ENCODE measurements at places on chromosomes 13 and 19.

GRCh38 chr19:5806133-5806489 is 1.2 kb downstream of the NRTN start:
- DNase-seq = no peak

DNA sequence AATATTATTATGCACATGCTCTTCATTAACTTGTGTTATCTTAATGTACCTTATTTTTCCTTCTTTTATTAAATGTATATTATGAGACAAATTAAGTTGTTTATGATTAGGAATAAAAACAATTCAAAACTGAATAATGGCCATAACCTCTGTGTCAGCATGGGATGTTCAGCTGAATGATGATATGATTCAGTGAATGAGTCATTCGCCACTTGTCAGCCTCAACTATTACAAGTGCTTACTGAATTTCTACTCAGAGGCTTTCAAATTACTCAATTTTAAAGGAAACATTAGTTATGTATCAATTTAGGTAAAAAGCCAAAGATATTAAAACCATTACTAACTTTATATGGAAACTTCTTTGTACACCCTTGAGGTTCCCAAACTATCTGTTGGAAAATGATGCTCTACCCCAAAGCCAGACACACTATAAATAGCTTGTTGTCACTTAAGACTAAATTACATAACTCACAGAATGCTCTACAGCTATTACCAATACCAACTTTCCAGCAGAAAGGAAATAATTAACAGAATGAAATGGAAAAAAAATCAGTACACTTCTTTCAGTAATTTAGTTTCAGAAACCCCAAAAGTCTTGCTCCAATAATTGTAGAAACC is 14.4 kb downstream of the LIG4 start:
- no peak for DNase-seq

DNA sequence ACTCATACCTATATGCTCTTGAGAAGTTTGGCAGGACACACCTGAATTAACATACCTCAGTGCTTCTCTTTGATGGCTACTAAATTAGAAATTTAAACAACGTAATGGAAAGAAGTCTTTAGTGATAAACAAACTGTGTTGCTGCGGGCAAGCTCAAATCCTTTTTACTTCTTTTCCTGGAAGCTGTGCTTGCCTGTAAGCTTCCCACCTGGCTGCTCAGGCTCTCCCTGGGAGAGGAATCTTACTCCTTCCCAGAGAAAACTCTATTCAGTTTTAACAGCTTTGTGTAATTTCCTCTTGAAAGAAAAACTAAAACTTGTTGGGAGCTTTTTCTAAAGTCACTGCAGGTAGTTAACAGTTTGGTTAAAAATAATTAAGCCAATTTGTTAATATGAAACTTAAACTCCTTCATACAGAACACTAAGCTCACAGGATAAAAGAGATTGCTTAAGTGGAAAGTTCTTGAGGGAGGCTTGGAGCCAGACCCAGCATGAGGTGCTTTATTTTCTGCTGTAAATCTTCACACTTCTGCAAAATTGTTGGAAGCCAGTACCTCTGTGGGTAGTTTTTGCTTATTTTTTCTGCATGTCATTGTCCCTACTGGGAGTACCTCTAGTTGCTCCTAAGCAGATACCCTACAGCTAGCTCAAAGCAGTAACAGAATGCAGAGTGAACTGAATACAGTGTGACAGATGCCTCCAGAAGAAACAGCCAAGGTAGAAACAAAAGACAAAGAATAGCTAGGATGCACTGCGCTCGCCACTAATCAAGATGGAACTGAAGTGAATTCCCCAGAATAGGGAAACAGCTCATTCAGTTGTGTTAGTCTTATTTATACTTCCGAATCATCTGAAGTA is 1253.0 kb downstream of the PCDH17 start:
- DNase-seq = no peak

GRCh38 chr13:22776394-22777186 is 404.2 kb upstream of the SGCG start:
- no peak for DNase-seq

- no peak for DNase-seq
These were observed 460.6 kb downstream of the FOXO1 start for GRCh38 chr13:40205771-40206240.

GRCh38 chr13:73933795-73934194 is 200.4 kb downstream of the KLF12 start:
- DNase-seq = no peak

- no peak for DNase-seq
These were observed 16.9 kb downstream of the GADD45B start for GRCh38 chr19:2492870-2493269.

DNA sequence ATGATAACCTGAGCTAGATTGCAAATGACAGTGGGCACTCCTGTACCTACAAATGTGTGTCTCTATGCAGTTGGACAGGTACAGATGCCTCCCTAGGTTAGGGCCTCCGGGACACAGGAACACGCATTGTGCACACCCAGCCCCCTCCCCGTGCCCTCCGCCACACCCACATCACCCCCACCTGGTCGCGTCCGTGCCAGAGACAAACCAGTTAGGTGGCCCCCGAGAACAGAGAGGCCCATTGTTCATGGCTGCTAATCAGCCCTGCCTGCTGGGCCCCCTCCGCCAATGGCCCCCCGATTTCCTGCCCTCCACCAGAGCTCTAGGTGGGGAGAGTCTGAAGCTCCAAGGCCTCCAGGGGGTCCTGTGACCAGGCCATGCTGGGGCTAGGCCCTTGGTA is 13.7 kb downstream of the NRTN start:
- DNase-seq = no peak

DNA sequence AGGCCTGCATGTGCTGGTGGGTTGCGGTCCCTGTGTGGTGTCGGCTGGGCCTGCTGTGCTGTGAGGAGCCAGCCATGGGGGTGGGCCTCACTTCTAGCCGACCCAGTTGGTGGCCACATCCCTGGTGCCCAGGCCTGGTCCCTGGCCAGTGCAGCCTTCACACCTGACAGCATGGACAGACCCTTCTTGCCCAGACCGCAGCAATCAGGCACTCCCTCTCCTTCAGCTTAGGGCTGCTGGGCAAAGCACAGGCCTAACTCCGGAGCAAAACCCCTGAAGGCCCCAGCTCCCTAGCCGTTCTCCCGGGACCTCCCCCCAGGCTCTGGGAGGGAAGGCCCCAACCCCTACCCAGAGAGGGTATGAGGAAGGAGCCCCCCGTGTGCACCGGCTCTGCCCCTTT is 6.6 kb upstream of the MCF2L start:
- DNase-seq = no peak

DNA sequence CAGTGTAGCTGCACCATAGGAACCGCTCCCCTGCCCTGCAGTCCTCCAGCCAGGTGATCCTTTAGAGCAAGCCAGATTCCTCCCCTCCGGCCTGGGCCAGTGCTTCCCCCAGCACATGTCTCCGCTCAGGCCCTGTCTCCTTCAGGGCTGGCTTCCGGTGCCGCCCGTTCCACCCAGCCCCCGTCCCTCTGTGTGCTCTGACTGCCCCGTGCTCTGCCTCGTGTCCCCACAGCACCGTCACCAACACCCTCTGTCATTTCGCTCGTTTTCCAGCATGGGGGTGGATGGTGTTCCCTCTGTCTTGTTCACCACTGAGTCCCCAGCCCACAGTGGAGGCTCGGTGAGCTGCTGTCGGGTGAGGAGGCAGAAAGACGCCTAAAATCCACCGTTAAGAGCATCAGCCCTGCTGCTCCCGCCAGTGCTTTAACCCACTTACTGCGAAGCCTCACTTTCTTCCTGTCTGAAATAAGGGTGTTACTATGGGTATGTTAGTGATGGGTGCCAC is 54.5 kb downstream of the TSSK6 start:
- no peak for DNase-seq

- DNase-seq = no peak
These were observed 4.6 kb upstream of the PRKCG start for GRCh38 chr19:53877361-53877766.

GRCh38 chr13:87798536-87798935 is 127.4 kb downstream of the SLITRK5 start:
- no peak for DNase-seq

GRCh38 chr19:56866538-56866937 is 26.0 kb upstream of the PEG3 start:
- no peak for DNase-seq

- no peak for DNase-seq
These were observed 9.5 kb downstream of the PPP5C start for GRCh38 chr19:46356149-46357055.

GRCh38 chr13:70844391-70845108 is 736.3 kb upstream of the KLHL1 start:
- no peak for DNase-seq

DNA sequence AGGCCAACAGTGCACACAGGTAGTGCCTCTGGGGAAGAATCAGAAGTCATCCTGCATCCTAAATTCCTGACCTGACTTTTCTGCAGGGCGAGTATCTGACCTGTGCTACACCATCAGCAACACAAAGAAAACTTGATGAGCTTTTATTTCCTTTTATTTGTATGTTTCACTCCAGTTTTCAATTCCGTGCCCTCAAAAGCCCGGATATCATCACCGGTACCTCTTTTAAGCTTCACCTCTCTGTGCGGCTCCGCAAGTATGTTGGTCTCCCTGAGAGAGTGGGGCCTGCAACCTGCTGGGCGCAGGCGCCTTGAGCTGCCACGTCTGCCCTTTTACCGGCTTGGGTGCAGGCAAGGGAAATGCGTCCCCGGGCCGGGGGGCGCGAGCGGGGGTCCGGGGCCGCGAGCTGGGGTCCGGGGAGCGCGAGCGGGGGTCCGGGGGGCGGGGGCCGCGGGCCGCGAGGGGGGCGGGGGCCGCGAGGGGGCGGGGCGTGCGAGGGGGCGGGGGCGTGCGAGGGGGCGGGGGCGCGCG is 4.3 kb upstream of the DUXA start:
- no peak for DNase-seq

GRCh38 chr19:10637894-10638293 is 12.5 kb downstream of the SLC44A2 start:
- no peak for DNase-seq

DNA sequence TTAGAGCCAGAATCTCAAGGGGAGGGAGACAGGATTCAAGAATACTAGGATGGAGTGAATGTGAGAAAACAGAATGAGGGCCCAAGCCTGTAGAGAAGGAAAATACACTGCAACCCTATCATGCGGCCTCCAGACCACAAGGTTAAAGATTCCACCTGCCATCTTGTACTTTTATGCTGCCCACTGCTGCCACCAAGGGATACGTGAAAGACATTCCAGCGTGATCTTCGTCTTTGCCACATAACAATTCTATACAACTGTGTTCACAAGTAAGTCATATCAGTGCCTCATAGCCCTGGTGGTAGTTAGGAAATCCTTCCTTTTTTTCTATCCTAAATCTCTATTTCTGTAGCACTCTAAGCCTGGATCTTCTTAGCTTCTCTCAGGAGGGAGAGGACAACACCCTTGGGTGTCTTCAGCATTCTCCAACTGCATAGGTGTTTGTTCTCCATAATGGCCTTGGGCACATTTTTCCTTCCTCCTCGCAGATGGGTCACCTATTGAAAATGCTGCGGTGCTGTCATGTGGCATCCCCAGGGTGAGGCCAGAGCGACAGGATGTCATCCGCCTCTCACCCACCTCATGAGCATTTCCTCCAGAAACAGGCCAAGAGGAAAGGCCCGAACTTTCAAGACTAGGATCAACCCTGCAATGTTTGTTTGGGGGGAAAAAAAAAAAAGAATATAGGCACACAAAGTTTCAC is 13.6 kb downstream of the TPT1 start:
- no peak for DNase-seq

- DNase-seq = no peak
These were observed 1793.8 kb upstream of the PCDH20 start for GRCh38 chr13:63209330-63210017.

GRCh38 chr19:43662487-43662886 is 7.5 kb downstream of the PLAUR start:
- DNase-seq = no peak

DNA sequence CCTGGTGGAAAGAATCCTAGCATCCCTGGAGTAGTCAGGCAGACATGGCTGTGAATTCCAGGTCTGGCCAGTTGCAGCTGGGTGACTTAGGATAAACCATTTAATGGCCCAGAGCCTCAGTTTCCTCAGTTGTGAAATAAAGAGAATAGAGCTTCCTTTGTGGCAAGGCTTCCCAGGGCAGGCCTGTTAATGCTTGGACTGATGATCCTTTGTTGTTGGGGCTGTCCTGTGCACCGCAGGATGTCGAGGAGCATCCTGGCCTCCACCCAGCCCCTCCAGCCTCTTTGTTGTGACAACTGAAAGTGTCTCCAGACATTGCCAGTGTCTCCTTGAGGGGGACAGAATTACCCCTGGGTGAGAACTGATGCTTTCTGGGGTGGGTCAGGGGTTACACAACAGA is 16.3 kb downstream of the LYL1 start:
- no peak for DNase-seq

DNA sequence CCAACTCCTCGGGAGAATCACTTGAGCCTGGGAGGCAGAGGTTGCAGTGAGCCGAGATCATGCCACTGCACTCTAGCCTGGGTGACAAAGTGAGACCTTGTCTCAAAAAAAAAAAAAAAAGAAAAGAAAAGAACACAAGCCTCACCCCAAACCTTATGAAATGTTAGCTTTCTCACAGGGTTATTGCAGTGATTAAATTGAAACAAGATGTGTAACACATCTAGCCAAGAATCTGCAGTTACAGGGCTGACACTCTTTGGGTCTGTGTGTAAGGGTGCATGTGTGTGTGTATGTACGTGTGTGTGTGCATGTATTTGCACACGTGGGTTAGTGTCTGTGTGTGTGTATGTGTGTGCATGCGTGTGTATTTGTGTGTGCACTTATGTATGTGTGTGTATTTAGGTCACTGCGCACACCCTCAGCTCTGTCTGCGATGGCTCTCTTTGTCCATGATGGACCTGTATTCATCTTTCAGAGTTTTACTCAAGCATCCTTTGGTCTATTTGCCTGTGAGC is 336.3 kb downstream of the UQCRFS1 start:
- no peak for DNase-seq

- no peak for DNase-seq
These were observed 413.2 kb downstream of the MZT1 start for GRCh38 chr13:72314210-72314609.

GRCh38 chr19:18021121-18021755 is 13.3 kb downstream of the ARRDC2 start:
- DNase-seq = no peak

DNA sequence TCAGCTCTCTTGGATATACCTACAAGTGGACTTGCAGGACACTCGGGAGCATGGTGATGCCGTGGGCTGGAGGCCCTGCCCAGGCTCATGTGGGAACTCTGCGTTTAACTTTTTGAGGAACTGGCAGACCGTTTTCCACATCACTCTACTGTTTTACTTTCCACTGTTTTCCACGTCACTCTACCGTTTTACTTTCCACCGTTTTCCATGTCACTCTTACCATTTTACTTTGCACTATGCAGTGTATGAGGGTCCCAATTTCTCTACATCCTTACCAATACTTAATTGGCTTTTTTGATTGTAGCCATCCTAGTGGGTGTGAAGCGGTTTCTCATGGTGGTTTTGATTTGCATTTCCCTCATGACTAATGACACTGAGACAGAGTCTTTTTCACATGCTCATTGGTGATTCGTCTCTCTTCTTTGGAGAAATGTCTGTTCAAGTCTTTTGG is 40.5 kb downstream of the GATAD2A start:
- DNase-seq = no peak

GRCh38 chr19:46726971-46727501 is 10.1 kb upstream of the PRKD2 start:
- DNase-seq = no peak
